Caco-2 (cell line): ENCODE measurements at places on chromosomes 6 and 20.

DNA sequence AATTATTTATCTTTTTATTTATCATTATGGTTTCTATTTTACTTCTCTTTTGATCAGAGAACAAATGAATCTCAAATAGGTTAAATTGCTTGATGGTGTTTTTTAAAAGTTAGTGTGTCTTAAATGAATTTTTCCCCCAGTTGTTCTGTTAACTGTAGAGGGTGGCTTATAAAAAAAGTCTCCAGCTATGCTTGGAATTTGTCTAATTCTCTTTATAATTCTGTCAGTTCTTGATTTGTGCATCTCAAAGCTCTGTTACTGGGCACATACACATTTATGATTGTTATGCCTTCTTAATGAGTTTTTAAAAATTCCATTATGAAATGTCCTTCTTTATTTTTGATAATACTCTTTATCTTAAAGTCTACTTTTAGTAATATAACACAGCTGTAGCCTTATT lies 58.0 kb downstream of the LIN28B start:
- no peak for DNase-seq

- no peak for DNase-seq
These were observed 21.9 kb downstream of the ADGB start for GRCh38 chr6:146620655-146621054.

DNA sequence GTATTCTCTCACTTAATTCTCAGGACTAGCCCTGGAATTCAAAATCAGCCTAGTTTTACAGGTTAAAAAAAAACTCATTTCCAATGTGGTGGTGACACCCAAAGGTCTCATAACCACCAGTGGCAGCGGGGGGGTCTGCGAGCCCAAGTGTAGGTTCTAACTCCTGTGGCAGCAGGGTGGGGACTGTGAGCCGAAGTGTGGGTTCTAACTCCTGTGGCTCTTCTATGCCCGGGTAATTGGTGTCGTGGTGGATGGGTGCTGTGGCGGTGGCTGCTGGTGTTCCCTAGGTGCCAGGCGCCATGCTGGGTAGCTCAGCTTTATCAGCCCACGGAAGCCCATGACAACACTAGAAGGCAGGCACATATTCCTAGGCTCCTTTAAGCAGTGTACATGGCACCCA lies 4.9 kb upstream of the ANKRD60 start:
- DNase-seq, result no peak

GRCh38 chr20:32078791-32079190 lies 26.7 kb downstream of the HCK start:
- no peak for DNase-seq

DNA sequence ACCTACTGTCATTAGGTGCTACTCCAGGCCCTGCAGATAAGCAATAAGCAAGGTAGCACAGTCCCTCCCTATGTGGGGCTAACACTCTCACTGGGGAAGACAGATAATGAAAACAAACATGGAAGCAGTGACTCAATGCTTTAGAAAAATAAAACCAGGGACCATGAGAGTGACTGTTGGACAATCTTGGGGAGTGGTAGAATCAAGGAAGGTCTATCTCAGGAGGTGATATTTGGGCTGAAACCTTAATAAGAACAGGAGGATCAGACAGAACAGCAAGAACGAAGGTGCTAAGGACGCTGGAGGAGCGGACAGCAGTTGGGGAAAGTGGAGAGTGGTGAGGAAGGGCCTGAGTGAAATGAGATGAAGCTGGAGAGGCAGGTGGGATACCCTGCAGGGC lies 58.2 kb downstream of the BANF2 start:
- DNase-seq, result no peak

GRCh38 chr6:169510871-169511270 lies 191.0 kb downstream of the WDR27 start:
- no peak for DNase-seq

DNA sequence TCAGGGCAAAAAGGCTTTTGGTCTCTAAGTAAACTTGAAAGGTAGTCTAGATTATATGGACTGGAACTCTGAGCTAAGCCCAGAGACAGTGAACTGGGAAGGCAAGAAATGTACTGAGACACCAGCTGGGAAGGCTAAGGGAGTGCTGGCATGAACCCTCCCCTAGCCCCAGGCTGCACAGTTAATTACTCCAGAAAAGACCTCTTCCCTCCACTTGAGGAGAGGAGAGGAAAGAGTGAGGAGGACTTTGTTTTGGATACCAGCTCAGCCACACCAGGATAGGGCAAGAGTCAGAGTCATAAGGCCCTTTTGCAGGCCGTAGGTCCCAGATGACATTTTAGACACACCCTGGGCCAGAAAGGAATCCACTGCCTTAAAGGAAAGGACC lies 84.1 kb upstream of the GJE1 start:
- DNase-seq, result no peak

DNA sequence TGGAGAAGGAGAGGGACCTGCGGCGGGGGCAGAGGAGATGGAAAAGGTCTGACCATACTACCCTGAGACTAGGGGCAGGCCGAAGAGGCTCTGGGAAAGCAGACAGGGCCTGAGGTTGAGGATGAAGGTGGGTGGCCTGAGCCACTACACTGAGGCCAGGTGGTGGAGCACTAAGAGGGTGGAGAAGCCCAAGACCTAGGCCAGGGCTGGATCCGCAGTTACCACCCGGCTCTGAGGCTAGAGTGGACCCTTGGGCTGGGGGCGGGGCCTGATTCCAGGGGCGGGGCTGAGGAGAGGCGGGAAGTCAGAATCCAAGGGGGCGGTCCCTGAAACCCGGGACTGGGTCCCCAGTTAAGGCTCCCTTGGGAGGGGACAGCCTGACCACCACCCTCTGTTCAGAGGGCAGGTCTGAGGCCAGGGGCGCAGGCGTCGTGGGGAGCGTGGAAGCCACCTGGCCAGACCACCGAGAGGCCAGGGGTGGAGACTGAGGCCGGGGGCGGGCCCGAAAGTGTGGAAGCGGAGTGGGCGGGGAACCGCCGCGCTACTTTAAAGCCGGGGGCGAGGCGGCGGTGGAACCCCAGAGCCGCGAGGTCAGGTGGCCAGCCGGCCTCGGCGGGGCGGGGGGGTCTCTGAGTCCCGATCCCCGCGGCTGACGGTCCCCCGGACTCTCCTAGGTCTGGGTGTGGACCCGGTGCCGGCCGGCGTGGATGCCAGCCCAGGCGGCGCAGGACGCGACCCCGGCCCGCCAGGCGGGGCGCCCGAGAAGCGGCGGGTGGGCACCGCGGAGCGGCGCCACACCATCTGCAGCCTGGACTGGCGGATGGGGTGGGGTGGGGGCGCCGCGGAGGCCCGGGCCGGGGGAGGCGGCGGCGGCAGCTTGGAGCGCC lies 8.3 kb downstream of the CCM2L start:
- peak; percentile 98 for DNase-seq

- no peak for DNase-seq
These were observed 48.5 kb upstream of the OLIG3 start for GRCh38 chr6:137542713-137543112.

GRCh38 chr6:32718879-32719278 lies 22.3 kb upstream of the HLA-DQA2 start:
- no peak for DNase-seq

DNA sequence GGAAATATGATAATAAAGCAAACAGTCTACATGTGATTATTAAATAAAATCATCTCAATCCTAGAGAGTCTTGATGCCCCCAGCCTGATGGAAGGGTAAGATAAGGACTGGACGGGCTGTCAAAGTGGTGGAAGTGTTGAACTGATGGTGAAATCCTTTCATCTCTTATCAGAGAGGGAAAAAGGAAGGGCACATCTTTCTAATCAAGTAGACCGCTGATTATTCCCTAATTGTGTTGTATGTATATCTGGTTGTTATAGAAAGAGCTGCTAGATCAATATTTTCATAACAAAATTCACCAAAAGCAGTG lies 184.5 kb downstream of the PDE7B start:
- DNase-seq, result no peak

DNA sequence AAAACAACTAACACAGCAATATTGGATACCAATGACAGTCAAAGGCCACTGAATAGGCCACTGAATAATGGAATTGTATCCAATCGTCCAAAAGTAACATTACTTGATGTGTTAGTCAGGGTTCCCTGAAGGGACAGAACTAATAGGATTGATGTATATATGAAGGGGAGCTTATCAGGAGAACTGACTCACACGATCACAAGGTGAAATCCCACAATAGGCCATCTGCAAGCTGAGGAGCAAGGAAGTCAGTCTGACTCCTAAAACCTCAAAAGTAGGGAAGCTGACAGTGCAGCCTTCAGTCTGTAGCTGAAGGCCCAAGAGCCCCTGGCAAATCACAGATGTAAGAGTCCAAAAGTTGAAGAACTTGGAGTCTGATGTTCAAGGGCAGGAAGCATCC lies 571.4 kb downstream of the PRKN start:
- DNase-seq, result no peak

- DNase-seq, result no peak
These were observed 78.9 kb downstream of the GINS1 start for GRCh38 chr20:25486377-25486776.

DNA sequence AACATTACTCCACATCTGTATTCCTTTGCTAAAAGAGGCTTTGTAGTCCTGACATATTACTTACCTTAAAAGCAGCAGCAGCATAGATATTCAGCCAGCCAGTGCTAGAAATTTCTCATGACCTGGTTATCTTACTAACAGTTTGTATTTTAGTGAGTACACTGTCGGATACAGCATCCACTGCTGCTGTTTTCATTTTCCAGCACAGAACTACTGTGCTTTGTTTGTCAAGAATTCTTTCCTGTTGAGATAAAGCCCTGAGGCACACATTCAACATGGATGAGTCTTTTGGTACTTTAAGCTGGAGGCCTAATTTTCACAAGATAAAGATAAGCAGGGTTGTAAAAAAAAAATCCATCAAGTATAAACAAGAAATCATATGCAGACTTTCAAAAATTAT lies 311.2 kb upstream of the OPRM1 start:
- no peak for DNase-seq
